Bone marrow (tissue), 2 donors: ENCODE measurements at places on chromosomes 7 and 10.

- DNase-seq = no peak
Observed at GRCh38 chr10:21002091-21002878, 105.2 kb upstream of the NEBL start.

DNA sequence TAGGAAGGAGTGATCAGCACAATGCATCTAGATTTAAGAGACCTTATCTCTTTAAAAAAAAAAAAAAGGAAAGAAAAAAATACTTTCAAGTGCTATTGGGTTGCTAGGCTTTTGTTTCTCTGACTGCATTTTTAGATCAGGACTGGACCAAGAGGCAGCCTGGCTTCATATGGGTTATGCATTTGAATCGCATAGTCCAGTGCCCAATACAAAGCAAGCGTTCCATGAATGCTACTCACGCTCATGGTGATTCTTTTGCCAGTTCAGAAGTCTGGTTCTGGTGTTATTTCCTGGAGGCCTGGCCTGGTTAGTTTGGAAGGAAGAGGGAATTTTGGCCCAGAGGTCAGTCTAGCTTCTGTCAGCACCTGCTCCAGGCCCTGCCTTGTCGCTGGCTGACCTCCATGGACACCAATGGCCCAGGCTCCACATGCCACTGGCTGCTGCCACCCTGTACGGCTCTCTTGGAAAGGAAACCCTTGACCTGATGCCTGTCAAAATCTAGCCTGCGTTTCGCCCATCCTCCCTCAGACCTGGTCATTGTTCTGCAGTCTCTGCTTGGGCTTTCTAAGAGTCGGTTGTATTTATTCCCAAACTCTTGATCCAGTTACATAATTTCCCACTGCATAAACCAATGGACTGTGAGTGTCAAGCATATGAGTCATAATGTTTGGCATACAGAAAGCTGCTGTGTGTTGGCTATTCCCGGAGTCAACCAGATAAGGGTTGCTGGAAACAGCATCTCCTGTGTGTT is 74.3 kb upstream of the MKX start:
- no peak for DNase-seq

- DNase-seq = no peak
Observed at GRCh38 chr7:128447941-128448564, 7.6 kb upstream of the HILPDA start.

DNA sequence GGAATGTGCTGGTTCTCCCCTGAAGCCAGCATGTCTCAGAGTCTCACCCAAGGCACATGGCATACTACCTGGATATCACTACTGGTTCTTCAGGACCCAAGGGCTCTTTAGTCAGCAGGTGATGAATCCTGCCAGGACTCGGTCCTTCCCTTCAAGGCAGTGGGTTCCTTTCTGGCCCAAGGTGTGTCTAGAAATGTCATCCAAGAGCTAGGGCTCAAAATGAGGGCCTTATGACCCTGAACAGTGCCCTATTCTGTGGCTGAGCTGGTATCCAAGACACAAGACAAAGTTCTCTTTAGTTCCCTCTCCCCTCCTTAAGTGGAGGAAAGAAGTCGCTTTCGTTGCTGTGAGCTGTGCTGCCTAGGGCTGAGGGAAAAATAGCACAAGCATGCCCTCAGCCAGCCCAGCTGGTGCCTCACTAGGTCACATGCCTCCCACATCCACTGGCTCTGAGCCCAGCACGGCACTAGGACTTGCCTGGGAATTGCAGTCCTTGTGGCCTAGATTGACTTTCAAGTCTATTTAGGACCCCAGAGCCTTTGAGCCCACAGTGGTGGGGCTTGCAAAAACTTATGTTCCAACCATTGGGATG is 106.0 kb downstream of the BMS1 start:
- DNase-seq = no peak

- no peak for DNase-seq
Observed at GRCh38 chr7:94778711-94779459, 123.0 kb upstream of the SGCE start.

- DNase-seq = no peak
Observed at GRCh38 chr10:95133997-95134396, 60.0 kb upstream of the ACSM6 start.

DNA sequence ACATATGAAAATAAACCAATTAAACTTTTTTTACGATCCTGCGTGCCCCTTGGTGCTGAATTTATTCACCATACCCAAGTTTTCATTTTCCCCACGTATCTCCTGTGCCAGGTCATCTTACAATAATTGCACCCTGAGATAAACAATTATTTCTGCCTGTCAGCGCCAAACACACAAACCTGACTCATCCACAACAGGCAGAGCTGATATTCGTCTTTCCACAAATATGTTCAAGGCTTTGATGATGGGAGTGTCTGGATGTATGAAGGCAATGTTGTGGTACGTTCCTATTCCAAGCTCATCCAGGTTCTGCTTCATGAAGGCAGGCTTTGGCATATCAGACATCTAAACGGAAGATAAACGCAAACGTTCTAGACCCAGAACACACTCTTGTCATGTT is 45.8 kb upstream of the RHEB start:
- no peak for DNase-seq

DNA sequence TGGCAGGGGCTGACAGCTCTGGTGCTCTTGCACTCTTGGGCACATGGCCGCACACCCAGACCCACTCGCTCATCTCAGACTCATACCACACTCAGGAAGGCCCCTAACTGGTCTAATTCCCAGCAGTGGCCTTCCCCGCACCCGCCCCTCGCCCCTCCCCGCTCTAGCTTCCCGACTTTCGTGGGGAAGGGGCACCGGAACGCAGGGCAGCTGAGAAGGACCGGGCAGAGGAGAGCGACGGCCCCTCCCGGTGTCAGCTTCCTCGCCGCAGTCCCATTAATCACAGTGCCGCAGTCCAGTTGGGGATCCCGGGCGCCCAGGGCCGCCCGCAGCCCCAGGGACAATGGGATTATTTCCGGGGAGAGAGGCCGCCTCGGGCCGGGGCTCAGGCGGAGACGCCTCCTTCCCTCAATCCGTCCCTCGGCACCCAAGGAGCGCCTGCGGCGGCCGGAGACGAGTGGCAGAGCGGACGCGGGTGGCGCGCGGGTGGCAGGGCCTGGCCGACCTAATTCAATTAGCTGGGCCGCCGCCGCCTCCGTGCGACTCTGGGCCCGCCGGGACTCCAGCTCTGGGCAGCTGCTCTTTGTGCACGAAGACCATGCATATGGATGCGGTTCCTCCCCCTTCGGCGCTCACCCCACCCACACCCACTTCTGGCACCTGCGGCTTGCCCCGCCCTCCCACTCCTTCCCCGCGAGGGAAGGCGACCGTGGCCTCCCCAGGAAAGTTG is 7.8 kb upstream of the TLX1 start:
- DNase-seq = no peak

- DNase-seq = no peak
Observed at GRCh38 chr7:128360359-128360678, 1.2 kb downstream of the PRRT4 start.

DNA sequence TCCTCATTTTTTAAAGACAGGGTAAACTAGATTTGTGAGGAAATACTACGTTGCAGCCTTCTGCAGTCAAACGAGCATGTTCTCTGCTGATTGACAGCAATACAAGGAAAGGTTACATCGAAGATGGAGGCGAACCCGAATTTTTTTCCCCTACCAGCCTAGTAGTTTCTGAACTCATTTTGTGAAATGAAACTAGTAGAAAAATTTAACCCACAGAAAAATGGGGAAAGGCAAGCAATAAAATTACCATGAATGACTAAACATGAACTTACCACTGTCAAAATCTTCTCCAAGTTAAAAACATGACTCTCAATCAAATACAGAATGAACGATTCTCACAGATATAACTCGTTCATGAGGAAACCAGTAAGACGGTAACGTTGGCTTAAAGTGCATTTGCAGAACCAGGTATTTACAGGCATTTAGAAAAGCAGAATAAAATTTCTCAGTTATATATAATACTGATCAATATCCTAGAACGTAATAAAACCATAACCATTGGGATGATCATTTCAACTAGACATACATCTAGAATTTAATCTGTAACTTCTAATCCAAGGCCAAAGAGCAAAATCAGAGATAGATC is 73.9 kb downstream of the CELF2 start:
- DNase-seq = no peak

GRCh38 chr7:33503014-33503413 is 373.6 kb downstream of the BBS9 start:
- DNase-seq = no peak

DNA sequence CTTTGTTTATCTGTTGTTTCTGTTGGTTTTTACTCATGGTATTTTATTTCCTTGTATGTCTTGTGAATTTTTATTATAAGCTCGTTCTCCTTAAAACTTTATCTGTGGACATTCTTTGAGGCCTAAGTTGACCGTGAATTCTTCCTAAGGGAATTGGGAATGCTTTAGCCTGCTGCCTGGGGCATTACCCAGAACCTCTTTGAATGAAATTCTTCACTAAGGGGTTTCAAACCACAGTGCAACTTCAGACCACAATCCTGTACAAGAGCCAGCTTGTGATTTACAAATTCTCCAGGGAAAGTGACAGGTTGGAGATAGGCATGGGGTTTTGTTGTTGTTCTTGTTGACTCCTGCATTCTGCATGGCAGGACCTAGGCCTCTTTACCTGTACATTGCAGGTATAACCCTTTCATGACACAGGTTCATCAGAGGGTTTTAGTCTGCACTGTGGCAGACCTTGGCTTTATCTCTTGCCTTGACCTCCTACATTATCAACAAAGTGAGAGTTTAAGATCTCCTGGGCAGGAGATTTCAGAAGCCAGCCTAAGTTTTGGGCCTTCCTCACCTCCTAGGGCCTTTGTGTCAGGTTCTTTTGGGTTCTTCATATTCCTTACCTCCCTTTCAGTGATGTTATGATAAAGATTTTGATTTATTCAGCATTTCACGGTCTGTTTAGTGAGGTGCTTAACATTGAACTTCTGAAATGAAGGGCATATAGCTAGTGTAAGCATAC is 70.2 kb downstream of the ABCC2 start:
- DNase-seq = no peak

- no peak for DNase-seq
Observed at GRCh38 chr7:39130857-39131526, 153.3 kb downstream of the POU6F2 start.

- no peak for DNase-seq
Observed at GRCh38 chr10:72687035-72687434, 4.9 kb upstream of the MCU start.

GRCh38 chr10:114616103-114616502 is 42.0 kb downstream of the ABLIM1 start:
- DNase-seq = no peak

DNA sequence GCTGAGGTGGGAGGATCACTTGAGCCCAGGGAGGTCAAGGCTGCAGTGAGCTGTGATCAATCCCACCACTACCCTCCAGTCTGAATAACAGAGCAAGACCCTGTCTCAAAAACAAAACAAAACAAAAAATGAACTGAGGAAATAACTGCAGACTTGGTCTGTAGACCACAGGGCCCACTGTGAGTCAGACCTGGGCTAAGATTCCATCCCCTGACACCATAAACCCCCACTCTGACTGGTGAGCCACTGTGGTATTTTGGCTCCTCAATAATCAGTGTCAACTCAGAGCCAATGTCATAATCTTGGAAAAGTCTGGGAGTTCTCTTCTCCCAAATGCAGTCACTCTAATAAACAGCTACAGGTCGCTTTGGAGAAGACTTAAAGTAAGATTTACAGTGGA is 24.0 kb upstream of the ERCC6 start:
- DNase-seq = no peak

DNA sequence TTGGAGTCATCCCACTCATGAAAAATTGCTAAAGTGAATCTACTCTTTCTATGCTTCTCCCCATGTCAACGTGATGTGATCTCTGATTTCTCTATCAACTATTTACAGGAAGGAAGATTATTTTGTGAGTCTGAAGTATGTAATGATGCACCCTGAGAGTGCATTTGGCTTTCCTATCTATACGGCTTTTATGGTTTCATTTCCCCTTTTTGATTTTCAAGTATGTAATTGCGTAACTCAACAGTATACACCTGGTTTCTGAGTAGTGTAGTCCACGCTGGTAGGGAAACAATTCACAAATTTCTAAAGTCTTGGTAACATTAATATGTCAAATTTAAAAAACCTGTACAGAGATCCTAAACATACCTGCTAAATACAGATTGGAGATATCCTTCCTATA is 194.7 kb upstream of the SEMA3A start:
- DNase-seq = no peak

DNA sequence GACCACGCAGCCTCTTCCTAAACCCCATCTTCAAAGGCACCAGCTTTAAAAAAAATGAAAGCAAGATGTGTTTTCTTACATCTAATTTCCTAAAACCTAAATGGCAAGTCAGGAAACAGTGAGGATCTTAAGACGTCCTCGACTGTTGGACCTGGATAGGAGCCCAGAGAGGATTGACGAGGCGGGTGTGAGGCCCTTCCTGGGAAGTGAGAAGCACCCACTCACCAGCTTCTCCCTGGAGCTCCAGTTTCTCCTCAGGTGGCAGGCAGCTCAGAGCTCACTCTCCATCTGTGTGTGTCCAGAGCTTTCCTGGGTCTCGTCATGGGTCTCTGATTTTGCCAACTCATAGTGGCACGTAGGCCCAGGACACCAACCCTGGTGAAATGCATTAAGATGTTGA is 614.0 kb upstream of the AUTS2 start:
- DNase-seq = no peak

GRCh38 chr10:33178026-33178755 is 156.3 kb downstream of the NRP1 start:
- no peak for DNase-seq

- no peak for DNase-seq
Observed at GRCh38 chr7:117424090-117424829, 3.0 kb downstream of the ASZ1 start.

- DNase-seq = no peak
Observed at GRCh38 chr10:123445261-123445775, 220.8 kb upstream of the GPR26 start.

DNA sequence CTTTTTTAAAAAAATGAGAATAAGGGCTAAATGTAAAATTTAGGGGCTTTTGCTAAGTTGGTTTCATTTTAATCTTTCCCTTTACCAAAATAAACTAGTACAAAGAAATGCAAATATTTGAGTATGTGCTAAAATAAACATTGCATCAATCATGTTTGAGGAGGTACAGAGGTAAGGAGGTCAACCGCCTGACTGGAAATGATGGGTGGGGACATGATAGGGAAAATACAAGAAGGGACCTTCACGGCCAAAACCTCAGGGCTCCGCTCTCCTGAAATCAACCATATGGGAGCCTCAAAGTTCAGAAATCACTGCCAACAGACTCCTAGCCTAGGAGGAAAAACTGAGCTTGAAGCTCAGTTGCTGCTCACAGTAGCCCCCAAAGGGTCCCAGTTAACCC is 207.6 kb downstream of the AHR start:
- DNase-seq = no peak

- no peak for DNase-seq
Observed at GRCh38 chr7:150398108-150398964, 19.2 kb downstream of the ZNF775 start.

DNA sequence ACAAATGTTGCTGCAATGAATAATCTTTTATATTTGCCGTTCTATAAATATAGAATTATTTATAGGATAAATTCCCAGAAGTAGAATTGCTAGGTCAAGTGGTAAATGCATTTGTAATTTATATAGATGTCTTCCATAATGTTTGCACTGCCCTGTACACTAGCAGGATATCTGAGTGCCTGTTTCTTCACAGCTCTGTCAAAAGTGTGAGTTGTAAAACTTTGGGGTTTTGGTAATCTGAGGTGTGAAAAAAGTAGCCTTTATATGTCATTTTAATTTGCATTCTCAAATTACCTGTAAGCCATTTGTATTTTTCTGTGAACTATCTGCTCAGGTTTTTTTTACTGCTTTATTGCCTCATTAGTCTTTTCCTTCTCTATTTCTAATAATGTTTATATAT is 271.2 kb downstream of the NEBL start:
- DNase-seq = no peak

- DNase-seq = no peak
Observed at GRCh38 chr10:122647383-122647968, 52.2 kb downstream of the C10orf120 start.

GRCh38 chr10:91010952-91011351 is 90.1 kb upstream of the ANKRD1 start:
- no peak for DNase-seq
